ENCODE measurements at places on chromosomes 11 and 22. TPM values are rescaled to one million over a fixed set of nuclear protein-coding genes. Genes with fewer than 3 reads are reported as not detected.

The AQP11 gene
- 0.33 TPM for total RNA-seq

The GDPD4 gene
- not detected for total RNA-seq

The GRIK4 gene
- 4.5 TPM for total RNA-seq

The DEFB108B gene
- not detected for total RNA-seq

The CCDC15 gene
- total RNA-seq, result 2.4 TPM

The MRPL49 gene
- total RNA-seq, result 40.2 TPM

The FAT3 gene
- total RNA-seq, result 17.6 TPM

The C11orf16 gene
- total RNA-seq, result not detected

The ADORA2A gene
- 18.5 TPM for total RNA-seq

GRCh38 chr22:41094041-41094593 lies 1.7 kb downstream of the EP300 start:
- H3K27me3 ChIP-seq, result peaks cover 10% of the 10 kb centered on the region
- DNase-seq, result no peak
- H3K27ac ChIP-seq, result peak overlapping the region; percentile 96
- H3K36me3 ChIP-seq, result peaks cover 20% of the 10 kb centered on the region
- peak overlapping the region; percentile 100 for H3K4me3 ChIP-seq
- peaks cover 35% of the 10 kb centered on the region for H3K4me1 ChIP-seq

DNA sequence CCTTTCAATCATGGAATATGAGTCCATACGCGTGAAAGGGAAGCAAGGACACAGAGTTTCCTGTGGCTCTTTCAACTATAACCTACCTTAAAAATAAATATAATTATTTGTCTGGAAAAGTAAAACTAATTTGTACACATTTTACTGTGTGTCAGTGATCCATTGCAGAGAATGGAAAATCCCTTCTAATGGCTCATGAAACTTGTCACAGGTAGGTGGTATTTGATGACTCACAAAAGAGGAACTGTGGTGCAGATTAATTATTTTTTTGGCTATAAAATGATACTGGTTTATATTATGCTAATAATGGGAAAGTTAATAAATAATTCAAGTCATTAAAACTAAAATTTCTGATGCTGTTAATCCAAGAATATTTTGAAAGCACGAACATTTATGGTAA lies 792.2 kb downstream of the METTL15 start:
- no peaks in the 10 kb centered on the region for H3K36me3 ChIP-seq
- H3K27me3 ChIP-seq, result no peaks in the 10 kb centered on the region
- H3K4me3 ChIP-seq, result no peak overlapping the region
- no peaks in the 10 kb centered on the region for H3K4me1 ChIP-seq
- no peak overlapping the region for H3K27ac ChIP-seq

DNA sequence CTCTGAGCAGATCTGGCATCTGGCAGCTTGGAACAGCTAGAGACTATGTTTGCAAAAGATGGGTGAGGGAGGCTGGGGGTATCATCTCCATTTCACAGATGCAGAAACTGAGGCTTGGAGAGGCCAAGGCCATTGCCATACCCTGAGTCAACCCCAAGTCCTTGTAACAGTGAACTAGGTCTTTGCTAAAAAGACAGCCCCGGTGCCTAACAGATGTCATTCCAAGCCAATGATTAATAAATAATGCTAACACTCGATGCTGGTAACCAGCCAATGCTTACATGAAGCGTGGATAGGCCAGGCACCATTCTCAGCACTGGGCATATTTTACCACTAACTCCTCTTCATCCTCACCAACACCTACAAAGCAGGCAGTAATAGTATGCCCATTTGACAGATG lies 164.0 kb downstream of the MN1 start:
- DNase-seq, result no peak
- peaks cover 10% of the 10 kb centered on the region for H3K27me3 ChIP-seq
- H3K4me3 ChIP-seq, result no peak overlapping the region
- H3K27ac ChIP-seq, result no peak overlapping the region
- no peaks in the 10 kb centered on the region for H3K36me3 ChIP-seq
- H3K4me1 ChIP-seq, result no peaks in the 10 kb centered on the region

DNA sequence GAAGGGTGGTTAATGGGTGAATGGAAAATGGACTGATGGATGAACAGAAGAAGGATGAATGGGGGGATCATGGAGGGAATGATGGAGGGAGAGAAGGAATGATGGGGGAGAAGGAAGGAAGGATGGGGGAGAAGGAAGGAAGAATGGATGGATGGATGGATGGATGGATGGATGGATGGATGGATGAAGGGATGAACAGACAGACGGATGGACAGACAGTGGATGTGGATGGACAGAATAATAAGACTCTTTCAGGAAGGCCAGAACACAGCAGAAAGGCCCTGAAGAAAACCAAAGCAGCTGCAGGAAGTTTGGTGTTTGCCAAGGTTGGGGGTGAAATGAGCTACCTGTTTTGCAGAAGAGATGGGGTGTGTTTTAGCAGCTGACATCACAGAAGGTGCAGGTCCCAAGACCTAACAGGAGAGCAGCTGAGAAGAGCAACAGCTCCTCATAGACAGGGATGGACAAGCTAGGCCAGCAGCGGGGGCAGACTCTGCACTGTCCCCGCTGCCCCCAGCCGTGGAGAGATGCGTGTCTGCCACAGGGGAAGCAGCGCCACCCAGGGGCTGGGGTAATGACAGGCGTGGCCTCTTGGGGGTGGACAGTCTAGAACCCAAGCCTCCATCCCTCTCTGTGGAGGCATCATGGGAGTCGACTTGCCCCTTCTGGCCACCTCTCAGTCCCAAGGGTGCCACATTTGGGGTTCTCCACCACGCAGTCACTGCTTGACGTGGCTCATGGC lies 17.9 kb downstream of the C1QTNF6 start:
- H3K27me3 ChIP-seq, result peaks cover 9% of the 10 kb centered on the region
- no peak for DNase-seq
- H3K4me3 ChIP-seq, result no peak overlapping the region
- no peaks in the 10 kb centered on the region for H3K4me1 ChIP-seq

- DNase-seq, result no peak
- peaks cover 10% of the 10 kb centered on the region for H3K4me1 ChIP-seq
- peak overlapping the region; percentile 72 for H3K27ac ChIP-seq
- no peak overlapping the region for H3K4me3 ChIP-seq
- no peaks in the 10 kb centered on the region for H3K36me3 ChIP-seq
Measured at GRCh38 chr11:35579557-35580396, 38.5 kb upstream of the FJX1 start.

GRCh38 chr11:26780376-26781085 lies 58.7 kb upstream of the SLC5A12 start:
- H3K4me1 ChIP-seq, result no peaks in the 10 kb centered on the region
- H3K27me3 ChIP-seq, result peaks cover 2% of the 10 kb centered on the region
- H3K27ac ChIP-seq, result no peak overlapping the region
- no peak overlapping the region for H3K4me3 ChIP-seq
- peaks cover 4% of the 10 kb centered on the region for H3K36me3 ChIP-seq

DNA sequence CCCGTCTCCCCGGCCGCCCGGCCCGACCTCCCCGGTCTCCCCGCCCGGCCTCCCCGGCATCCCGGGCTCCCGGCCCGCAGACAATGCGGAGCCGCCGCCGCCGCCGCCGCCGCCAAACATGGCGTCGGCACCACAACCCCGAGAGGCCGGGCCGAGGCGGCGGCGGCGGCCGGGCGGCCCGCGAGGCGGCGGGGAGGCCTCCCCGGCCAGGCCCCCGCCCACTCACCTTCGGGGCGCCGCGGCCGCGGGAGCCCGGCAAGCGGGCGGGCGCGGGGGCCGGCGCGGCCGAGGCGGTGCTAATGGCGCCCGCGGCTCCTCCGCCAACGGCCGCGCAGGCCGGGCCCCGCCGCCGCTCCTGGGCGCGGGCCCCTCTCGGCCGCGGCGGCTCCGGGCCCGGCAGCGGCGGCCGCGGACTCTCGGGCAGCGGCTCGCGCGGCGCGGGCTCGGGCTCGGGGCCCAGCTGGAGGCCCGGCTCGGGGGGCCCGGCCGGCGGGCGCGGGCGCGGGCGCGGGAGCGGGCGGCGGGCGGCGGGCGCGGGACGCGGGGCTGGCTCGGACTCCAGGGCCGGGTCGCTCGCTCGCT lies 311 bp downstream of the BRD1 start:
- H3K27me3 ChIP-seq, result peaks cover 5% of the 10 kb centered on the region
- H3K4me3 ChIP-seq, result no peak overlapping the region
- peaks cover 29% of the 10 kb centered on the region for H3K4me1 ChIP-seq
- DNase-seq, result no peak
- peaks cover 18% of the 10 kb centered on the region for H3K36me3 ChIP-seq
- no peak overlapping the region for H3K27ac ChIP-seq

- H3K36me3 ChIP-seq, result peaks cover 35% of the 10 kb centered on the region
- H3K27ac ChIP-seq, result peak overlapping the region; percentile 24
- peaks cover 13% of the 10 kb centered on the region for H3K27me3 ChIP-seq
- DNase-seq, result no peak
Measured at GRCh38 chr11:65713212-65713969, 1.3 kb downstream of the KAT5 start.

GRCh38 chr11:15770798-15771414 lies 585.4 kb downstream of the SOX6 start:
- no peak overlapping the region for H3K27ac ChIP-seq
- H3K27me3 ChIP-seq, result peaks cover 2% of the 10 kb centered on the region

- H3K36me3 ChIP-seq, result no peaks in the 10 kb centered on the region
- no peak for DNase-seq
- no peak overlapping the region for H3K4me3 ChIP-seq
Measured at GRCh38 chr11:129312730-129313503, 62.7 kb upstream of the BARX2 start.

DNA sequence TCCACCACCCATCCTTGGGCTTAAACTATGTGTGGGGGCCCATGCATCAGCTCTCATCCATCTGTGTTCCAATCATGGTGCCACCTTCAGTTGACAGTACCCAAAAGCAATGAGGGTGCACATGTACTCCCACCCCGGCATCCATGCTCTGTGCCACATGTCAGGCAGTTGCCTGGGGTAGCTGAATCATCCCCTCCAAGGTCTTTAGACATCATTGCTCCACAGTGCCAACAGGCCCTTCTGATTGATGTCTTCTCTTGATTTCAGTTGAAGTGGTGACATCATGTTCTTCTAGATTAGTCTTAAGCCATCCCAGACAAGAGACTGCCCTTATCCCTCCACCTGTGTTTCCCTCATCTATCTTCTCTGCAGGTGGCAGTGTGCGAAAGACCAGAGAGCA lies 42.5 kb downstream of the TMPRSS5 start:
- no peaks in the 10 kb centered on the region for H3K27me3 ChIP-seq
- H3K36me3 ChIP-seq, result no peaks in the 10 kb centered on the region
- no peak for DNase-seq
- H3K27ac ChIP-seq, result no peak overlapping the region
- no peak overlapping the region for H3K4me3 ChIP-seq

GRCh38 chr11:114191893-114192292 lies 104.3 kb upstream of the NNMT start:
- H3K27me3 ChIP-seq, result no peaks in the 10 kb centered on the region
- no peaks in the 10 kb centered on the region for H3K4me1 ChIP-seq
- no peak overlapping the region for H3K4me3 ChIP-seq
- DNase-seq, result no peak
- no peak overlapping the region for H3K27ac ChIP-seq
- peaks cover 3% of the 10 kb centered on the region for H3K36me3 ChIP-seq

DNA sequence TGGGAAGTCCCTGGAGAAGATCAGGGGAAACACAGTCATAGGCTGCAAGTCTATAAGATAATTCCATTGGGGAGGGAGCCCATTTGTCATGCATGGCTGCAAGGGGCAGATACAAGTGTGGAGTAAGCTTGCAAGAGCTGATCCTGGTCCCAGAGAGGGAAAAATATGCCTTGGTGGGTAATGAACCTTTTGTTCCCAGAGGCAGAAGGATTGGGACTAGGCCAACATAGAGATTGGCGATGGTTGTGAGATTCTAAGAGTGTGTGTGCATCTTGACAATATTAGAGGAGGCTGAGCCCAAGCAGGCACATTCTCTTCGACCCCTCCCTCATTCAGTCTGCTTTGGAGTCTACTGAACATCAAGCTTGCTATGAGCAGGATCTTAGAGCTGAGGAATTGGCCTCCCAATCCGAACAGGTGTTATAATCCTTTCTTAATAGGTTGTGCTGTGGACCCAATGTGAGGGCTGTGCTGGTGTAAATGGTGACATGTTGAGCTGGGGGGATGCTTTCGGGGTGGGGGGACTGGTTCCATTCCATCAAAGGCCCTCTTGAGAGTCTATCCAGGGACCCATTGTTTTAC lies 18.4 kb downstream of the MIAT start:
- H3K27me3 ChIP-seq, result peaks cover 7% of the 10 kb centered on the region
- H3K36me3 ChIP-seq, result peaks cover 10% of the 10 kb centered on the region
- no peak for DNase-seq

DNA sequence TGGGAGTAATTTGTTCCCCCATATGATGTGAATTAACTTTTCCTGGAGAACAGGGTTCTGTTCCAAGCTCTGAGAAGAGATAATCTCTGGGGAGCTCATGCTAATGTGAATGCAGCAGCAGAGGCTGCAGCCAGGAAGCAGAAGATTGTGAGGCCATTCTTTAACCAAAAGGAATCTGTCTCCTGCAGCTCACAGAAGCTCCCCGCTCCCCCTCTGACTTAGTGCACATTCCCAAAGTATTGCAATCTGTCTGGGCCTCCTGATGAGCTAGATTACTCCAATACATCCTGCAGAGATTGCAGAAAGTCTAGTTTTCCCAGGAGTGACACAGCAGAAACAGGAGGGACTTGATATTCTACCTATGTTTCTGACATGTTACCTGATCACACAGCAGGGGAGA lies 420.6 kb upstream of the FAT3 start:
- no peaks in the 10 kb centered on the region for H3K36me3 ChIP-seq
- no peak overlapping the region for H3K27ac ChIP-seq
- H3K4me3 ChIP-seq, result no peak overlapping the region
- no peaks in the 10 kb centered on the region for H3K27me3 ChIP-seq
- no peak for DNase-seq
- H3K4me1 ChIP-seq, result peaks cover 10% of the 10 kb centered on the region

- peaks cover 31% of the 10 kb centered on the region for H3K36me3 ChIP-seq
- H3K27ac ChIP-seq, result no peak overlapping the region
- H3K4me3 ChIP-seq, result peak overlapping the region; percentile 31
- DNase-seq, result no peak
- no peaks in the 10 kb centered on the region for H3K4me1 ChIP-seq
- H3K27me3 ChIP-seq, result peaks cover 1% of the 10 kb centered on the region
Measured at GRCh38 chr22:37870273-37870672, 21.1 kb downstream of the EIF3L start.

GRCh38 chr11:32073644-32074026 lies 17.2 kb upstream of the RCN1 start:
- H3K4me1 ChIP-seq, result peaks cover 33% of the 10 kb centered on the region
- no peak for DNase-seq
- no peak overlapping the region for H3K27ac ChIP-seq
- no peaks in the 10 kb centered on the region for H3K36me3 ChIP-seq
- no peak overlapping the region for H3K4me3 ChIP-seq

- H3K4me1 ChIP-seq, result peaks cover 7% of the 10 kb centered on the region
- no peak overlapping the region for H3K4me3 ChIP-seq
- no peak for DNase-seq
- no peak overlapping the region for H3K27ac ChIP-seq
- H3K27me3 ChIP-seq, result no peaks in the 10 kb centered on the region
Measured at GRCh38 chr22:29541845-29542244, 11.7 kb downstream of the THOC5 start.

- no peak for DNase-seq
- H3K36me3 ChIP-seq, result no peaks in the 10 kb centered on the region
- H3K4me1 ChIP-seq, result no peaks in the 10 kb centered on the region
- H3K27me3 ChIP-seq, result no peaks in the 10 kb centered on the region
Measured at GRCh38 chr11:88100151-88100550, 75.1 kb downstream of the RAB38 start.

Data from endothelial cell (in vitro differentiated cells).